M059J (cell line): ENCODE measurements at places on chromosomes 16 and 17.

DNA sequence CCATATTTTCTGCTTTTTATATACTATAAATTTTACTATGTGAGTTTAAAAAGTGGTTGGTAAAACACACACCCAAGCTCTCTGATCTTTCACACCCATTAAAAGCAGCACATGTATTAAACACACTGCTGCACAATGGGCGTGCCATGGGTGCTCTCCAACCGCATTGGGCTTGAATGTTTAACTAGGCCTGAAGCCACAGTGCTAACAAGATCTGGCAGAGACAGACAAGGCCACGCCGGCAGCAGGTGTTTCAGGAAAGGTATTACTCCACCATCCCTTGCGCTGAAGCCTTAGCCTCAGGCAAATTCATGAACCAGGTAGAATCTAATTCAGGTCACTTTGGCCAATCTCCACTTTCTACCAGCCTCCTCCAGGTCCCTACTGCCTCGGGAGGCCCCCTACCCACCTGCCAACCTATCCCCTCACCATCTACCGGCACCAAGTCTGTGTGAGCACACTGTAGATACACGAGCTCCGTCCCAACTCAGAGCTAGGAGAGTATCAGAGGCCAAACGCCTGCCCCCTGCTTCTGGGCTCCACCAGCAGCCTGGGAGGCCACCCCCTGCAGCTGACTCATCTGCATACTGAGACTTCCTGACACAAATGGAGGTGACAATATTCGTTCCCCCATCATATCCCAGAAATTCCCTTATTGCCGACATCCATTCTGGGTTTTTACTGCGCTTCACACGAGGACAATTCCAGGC lies 95.0 kb downstream of the ADCY9 start:
- DNase-seq, result peak; percentile 26

GRCh38 chr17:229709-230394 lies 48.4 kb upstream of the DOC2B start:
- DNase-seq, result no peak

GRCh38 chr17:3695129-3695722 lies 729 bp downstream of the P2RX5 start:
- DNase-seq, result peak; percentile 43

DNA sequence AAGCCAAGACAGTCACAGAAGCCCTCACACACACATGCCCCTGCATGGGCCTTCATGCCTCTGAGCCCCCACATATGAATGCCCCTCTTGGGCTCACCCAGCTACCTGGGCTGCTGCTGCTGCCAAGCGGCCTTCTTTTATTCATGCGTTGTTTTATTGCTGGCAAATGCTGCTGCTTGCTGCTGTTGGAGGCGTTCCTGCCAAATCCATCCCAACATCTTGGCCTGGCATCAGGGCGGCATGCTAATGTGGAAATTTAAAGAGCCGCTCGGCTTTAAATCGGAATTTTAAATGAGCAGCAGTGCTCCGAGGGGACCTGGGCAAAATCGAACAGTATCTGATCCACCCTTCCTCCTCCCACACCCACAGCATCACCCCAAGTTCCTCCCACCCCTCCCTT lies 39.0 kb downstream of the NEUROD2 start:
- DNase-seq, result no peak

GRCh38 chr17:57557834-57558681 lies 187.0 kb downstream of the CCDC182 start:
- peak; percentile 86 for DNase-seq

- no peak for DNase-seq
Measured at GRCh38 chr17:219696-220095, 38.2 kb upstream of the DOC2B start.

GRCh38 chr17:80848449-80849102 lies 143.1 kb upstream of the CHMP6 start:
- DNase-seq, result no peak

- DNase-seq, result no peak
Measured at GRCh38 chr17:74935585-74936469, at the start of gene OTOP3. Gene OTOP3, plus strand, starts transcription at chr17:74935898. Its CDS starts 24 bp downstream, at chr17:74935922.

GRCh38 chr17:48615047-48615962 lies at the start of gene HOXB8:
Gene HOXB8, minus strand, starts transcription at chr17:48615292. Its CDS starts 588 bp downstream, at chr17:48614704.
- no peak for DNase-seq
